ENCODE measurements at places on chromosomes 6 and 20. TPM values are rescaled to one million over a fixed set of nuclear protein-coding genes. Genes with fewer than 3 reads are reported as not detected.

EFCAB8 gene
- total RNA-seq, result not detected

DNA sequence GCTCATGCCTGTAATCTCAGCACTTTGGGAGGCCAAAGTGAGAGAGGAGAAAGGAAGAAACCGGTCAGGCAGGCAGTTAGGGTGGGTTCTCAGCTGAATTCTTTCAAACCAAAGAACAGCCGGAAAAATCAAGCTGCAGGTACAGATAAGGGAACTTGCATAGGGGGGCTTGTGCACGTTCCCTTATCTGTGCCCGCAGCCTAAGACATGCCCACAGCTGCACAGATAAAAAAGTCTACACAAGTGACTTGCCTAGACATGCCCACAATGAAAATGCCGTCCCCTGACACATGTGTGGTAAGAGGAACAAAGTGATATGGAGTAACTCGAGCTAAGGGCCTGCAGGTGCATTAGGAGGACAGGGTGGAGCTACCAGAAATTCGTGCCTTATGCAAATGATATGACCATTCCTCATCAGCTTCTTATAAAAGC lies 175.8 kb upstream of the SALL4 start:
- no peak for DNase-seq

DNA sequence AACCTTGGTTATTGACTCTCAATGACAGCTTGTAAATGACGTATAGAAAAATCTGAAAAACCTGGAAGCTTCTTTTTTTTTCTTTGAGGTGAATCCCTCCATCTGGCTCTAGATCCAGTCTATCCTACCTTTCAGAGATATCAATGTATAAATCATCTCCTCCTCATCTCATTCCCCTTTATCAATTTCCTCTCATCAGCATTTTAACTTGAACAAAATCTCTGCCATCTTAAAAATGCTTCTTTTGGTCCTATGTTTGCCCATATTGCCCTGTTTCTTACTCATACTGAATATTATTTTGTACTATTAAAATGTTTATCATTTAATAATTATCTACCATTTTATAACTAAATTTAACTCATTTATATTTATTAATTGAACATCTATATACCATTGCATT lies 306.7 kb upstream of the TSHZ2 start:
- DNase-seq, result no peak

GRCh38 chr6:167212713-167213005 lies 54.9 kb upstream of the GPR31 start:
- no peak for DNase-seq

POU3F2 gene
- 0.76 TPM for total RNA-seq

- no peak for DNase-seq
These were observed 150.3 kb upstream of the SASH1 start for GRCh38 chr6:148192310-148192709.

ERMARD gene
- 7.6 TPM for total RNA-seq

CLIC5 gene
- total RNA-seq, result not detected

PHACTR1 gene
- total RNA-seq, result 11.7 TPM

LRRC1 gene
- total RNA-seq, result 16.6 TPM
